ENCODE measurements at places on chromosomes 1 and 21. TPM values are rescaled to one million over a fixed set of nuclear protein-coding genes. Genes with fewer than 3 reads are reported as not detected.

ATP6V1G3 gene
- total RNA-seq: not detected

CRB1 gene
- total RNA-seq: 0.26 TPM

DMRTA2 gene
- 0.13 TPM for total RNA-seq

PCP4 gene
- not detected for total RNA-seq

ZNF678 gene
- 4.7 TPM for total RNA-seq
